ENCODE measurements at places on chromosomes 3 and 15.
A peak's percentile ranks its signal among the peaks of the same experiment; 100 is the strongest.

DNA sequence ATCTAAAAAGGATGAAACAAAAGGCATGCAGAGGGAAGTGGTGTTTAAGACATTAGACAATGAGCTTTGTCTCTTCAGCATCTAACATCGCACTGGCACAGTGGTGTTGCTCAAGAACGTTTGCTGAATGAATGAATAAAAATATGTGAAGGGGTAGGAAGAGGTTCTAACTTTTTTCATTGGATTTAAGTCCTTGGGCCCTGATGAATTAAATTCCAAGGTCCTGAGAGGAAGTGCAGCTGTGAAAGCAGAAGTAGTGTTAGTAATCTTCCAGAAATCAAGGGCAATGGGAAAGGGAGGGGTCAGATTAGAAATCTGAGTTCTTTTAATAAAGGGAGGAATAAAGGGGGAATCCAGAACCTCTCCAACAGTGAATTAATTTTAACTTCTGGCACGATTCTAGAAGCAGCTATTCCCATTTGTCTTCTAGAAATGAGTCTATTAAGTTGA, 29.6 kb downstream of the TLNRD1 start:
- peak; percentile 38 for DNase-seq

DNA sequence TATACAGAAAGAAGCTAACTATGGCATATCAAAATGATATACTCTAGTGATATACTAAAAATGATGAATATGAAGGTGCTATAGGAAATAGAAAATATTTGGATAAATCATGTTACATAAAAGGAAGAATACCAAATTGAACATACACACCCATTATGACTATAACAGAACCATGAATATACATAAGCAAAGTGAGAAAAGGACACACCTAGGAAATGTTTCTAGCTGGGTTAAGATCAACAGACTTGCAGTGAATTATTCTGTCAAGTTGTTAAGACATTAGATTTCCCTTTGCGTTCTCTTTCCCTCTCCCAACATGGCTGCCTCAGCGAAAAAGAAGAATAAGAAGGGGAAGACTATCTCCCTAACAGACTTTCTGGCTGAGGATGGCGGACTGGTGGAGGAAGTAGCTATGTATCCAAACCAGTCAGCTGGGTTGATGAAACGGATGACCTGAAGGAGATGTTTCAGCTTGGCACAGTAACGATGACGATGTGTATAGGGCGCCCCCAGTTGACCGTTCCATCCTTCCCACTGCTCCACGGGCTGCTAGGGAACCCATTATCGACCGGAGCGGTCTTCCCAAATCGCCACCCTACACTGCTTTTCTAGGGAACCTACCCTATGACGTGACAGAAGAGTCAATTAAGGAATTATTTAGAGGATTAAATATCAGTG, 20.2 kb upstream of the PARP14 start:
- no peak for DNase-seq

DNA sequence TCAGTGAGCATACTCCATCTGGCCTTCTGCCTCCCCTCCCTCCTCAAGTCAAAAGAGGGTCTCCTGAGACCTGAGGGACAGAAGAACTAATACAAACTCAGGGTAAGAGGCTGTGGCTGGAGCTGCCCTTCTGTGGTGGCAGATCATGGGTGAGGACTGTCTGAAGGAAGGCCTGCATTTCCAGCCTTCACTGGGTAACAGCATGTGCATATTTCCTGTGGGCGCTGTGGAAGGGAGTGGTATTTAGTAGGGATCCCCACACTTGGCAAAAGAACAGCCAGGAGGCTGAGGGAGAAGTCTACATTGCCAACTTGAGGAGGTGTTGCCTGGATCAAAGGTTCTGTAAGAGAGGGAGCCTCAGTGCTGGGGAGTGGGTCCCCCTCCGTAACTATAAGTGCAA, 10.1 kb upstream of the ESYT3 start:
- no peak for DNase-seq

DNA sequence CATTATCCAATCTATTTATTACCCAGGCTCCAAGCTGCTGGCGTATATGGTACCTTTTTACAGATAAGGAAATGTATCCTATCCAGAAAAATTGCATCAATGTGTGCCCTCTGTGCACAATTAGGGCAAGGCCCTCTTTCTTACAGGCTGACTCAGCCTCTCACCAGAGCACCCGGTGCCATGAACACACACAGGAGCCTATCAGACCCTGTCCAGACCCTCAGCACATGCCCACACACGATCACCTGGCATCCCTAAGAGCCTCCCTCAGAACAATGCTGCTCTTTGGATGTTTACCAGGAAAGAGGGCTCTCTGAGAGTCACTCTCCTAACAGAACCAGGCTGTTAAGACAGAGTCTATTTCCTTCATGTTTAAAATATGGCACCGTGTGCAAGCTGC, 460.0 kb upstream of the TBL1XR1 start:
- no peak for DNase-seq

DNA sequence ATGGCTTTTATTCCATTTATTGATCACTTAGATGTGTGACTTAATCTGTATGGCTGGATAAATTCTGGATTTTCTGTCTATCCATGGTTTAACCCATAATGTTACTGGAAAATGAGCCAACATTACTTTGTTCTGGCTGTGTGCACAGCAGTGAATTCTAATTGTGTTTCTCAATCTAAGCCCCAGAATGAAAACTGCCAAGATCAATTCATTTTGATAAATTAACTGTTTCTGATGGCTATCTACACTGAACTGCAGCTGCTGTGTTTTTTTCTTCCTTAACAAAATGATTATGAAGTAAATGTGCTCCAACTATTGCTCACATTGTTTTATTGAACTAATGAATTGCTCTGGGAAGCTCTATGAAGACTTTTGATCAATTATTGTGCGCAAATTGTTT, 35.7 kb upstream of the CPB1 start:
- DNase-seq, result no peak

Data from inflammatory macrophage (primary cell).